ENCODE measurements at places on chromosomes 1 and 21.

GRCh38 chr1:12475947-12476346 is 142.1 kb downstream of the DHRS3 start:
- DNase-seq, result no peak

GRCh38 chr1:107991371-107992066 is 26.5 kb upstream of the VAV3 start:
- DNase-seq, result no peak

GRCh38 chr1:76147917-76148316 is 73.4 kb downstream of the ST6GALNAC3 start:
- no peak for DNase-seq

- no peak for DNase-seq
These were observed 16.8 kb downstream of the LAMC1 start for GRCh38 chr1:183039985-183040447.

- DNase-seq, result no peak
These were observed 1.6 kb downstream of the IFI44 start for GRCh38 chr1:78651241-78651640.

- DNase-seq, result no peak
These were observed 182.7 kb downstream of the AJAP1 start for GRCh38 chr1:4837031-4837600.

DNA sequence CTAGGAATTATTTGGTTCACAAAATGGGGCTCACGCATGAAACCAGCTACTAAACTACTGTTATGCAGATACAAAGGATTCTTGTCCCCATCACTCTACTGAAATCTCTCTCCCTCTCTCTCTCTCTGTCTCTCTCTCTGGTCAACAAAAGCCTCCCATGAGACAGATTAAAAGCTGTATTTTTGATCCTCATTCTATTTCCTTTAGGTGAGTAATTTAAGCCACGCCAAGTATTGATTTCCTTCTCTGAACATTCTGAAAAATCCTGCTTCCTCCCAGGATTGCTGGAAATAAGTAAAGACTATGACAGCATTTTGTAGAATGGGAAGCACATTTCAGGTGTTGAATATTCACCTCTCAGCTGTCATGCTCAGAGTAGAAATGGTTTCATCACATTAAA is 43.7 kb downstream of the PRDX6 start:
- DNase-seq, result no peak

DNA sequence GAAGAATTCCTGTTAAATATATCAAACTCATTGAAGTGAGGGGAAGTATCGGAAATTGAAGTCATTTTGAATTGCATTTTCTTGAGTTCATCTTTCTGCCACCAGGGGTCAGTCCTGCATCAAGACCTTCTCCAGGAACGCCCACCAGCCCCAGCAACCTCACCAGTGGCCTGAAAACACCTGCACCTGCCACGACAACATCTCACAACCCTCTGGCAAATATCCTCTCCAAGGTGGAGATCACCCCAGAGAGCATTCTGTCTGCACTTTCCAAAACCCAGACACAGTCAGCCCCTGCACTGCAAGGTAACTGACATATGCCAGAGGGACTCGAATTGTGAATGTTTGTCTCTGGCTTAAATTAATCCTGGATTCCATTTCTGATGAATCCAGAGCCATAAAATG is 22.8 kb upstream of the TARS2 start:
- peak; percentile 84 for DNase-seq

GRCh38 chr1:1292442-1292779 is 12.2 kb downstream of the SCNN1D start:
- DNase-seq, result no peak

DNA sequence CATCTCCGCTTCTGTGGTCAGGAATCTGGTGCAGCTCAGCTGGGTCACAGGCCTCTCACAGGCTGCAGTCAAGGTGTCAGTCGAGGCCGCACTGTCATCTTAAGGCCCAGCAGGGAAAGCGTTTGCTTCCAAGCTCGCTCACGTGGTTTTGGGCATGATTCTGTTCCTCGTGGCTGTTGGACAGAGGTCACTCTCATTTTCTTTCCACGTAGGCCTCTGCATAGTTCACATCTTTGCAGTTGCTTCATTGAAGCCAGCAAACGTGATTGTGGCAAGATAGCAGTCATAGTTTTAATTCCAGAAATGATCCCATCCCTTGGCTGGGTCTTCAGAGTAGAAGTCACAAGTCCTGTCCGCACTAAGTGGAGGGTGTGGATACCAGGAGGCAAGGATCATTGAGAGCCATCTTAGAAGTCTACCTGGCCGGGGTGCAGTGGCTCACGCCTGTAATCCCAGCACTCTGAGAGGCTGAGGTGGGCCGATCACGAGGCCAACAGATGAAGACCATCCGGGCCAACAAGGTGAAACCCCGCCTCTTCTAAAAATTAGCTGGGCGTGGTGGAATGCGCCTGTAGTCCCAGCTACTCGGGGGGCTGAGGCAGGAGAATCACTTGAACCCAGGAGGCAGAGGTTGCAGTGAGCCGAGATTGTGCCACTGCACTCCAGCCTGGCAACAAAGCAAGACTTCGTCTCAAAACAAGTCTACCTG is 24.5 kb downstream of the NECAP2 start:
- no peak for DNase-seq

Measured in GM13976 (cell line).